Neural crest cell (in vitro differentiated cells): ENCODE measurements at places on chromosomes 11 and 22. TPM values are rescaled to one million over a fixed set of nuclear protein-coding genes. Genes with fewer than 3 reads are reported as not detected.

Gene POLR3H
- 54.0 and 55.5 TPM in 2 replicates for total RNA-seq

DNA sequence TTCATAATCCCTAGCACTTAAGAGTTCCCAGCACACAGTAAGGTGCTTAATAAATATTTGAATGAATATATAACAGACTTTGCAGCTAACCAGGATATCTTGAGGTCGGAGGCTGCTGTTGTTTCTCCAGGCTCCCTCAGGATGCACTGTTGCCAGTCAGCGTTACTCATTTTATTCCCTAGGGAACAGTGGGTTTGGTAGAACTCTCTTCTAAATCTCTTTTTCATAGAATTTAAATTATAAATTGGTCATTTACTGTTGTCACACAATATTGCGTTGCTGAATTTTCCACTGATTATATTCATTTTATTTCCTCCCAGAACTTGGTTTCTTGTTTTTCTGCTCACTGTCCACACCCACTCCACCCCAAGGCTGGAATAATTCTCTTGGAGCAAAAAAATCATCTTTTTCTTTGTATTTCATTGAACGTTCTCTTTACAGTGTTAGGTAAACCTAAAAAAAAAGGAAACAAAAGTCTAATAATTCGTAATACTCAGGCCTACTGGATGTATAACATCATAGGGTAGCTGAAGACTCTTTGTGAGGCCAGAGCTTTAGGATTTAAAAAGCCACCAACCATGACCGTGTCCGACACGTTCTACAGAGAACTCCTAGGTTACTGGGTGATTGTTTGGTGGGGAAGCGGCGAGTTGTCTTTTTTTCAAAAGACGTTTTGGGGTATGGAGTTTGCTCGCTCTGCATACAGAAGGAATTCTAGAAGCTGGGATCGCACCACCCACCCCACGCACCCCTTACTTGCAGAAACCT lies 766 bp upstream of the CAPRIN1 start:
- H3K36me3 ChIP-seq = peaks cover 13% of the 10 kb centered on the region
- peak overlapping the region; percentile 88 for H3K4me3 ChIP-seq
- H3K4me1 ChIP-seq = peaks cover 31% of the 10 kb centered on the region
- no peaks in the 10 kb centered on the region for H3K27me3 ChIP-seq

GRCh38 chr11:82753921-82754320 lies 20.3 kb upstream of the FAM181B start:
- peaks cover 51% of the 10 kb centered on the region for H3K4me1 ChIP-seq
- H3K27me3 ChIP-seq = no peaks in the 10 kb centered on the region
- DNase-seq = no peak
- H3K36me3 ChIP-seq = no peaks in the 10 kb centered on the region
- no peak overlapping the region for H3K4me3 ChIP-seq
- H3K27ac ChIP-seq = no peak overlapping the region

Gene CBLIF
- not detected in 2 replicates for total RNA-seq

- no peak for DNase-seq
- H3K4me1 ChIP-seq = peaks cover 9% of the 10 kb centered on the region
- no peak overlapping the region for H3K27ac ChIP-seq
- H3K36me3 ChIP-seq = no peaks in the 10 kb centered on the region
- no peaks in the 10 kb centered on the region for H3K27me3 ChIP-seq
- H3K4me3 ChIP-seq = no peak overlapping the region
These were observed 12.5 kb upstream of the GRIK4 start for GRCh38 chr11:120499088-120499487.

- no peaks in the 10 kb centered on the region for H3K36me3 ChIP-seq
- no peaks in the 10 kb centered on the region for H3K27me3 ChIP-seq
- H3K4me1 ChIP-seq = peaks cover 24% of the 10 kb centered on the region
- no peak for DNase-seq
- no peak overlapping the region for H3K27ac ChIP-seq
- no peak overlapping the region for H3K4me3 ChIP-seq
These were observed 71.1 kb downstream of the LARGE2 start for GRCh38 chr11:45993531-45994001.

DNA sequence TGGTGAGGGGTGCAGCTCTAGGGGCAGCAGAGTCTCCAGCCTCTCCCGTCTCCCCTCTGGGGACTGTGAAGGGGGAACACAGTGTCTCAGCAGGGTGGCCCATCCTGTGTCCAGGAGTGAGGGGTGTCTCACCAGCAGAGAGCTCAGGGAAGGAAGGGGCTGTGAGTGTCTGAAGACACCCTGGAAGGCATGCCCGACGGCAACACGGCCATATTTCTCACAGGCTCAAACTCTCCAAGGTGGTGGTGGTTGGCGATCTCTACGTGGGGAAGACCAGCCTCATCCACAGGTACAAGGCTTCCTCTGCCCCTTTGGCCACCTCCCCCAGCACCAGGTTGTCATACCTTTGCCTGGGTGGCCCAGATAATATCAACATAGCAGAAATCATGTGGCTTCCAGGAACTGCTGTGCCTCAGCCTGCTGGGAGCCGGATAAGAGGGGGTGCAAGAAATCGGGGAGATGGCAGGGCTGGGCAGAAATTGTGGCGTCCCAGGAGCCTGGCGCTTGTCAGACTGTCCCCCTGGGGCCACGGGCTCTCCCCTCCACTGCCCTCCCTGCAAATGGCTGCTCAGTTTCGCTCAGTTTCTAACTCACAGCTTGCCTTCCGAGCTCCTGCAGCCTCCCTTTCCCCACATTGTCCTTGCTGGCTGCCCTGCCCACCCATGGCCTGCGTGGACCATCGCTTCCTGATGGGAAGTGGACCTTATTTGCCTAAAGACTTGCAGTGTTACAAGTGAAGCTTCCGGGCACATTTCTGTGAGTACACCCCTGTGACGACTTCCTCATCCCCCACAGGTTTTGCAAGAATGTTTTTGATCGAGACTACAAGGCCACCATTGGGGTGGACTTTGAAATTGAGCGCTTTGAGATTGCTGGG lies 7.2 kb downstream of the RAB36 start:
- no peak for DNase-seq
- H3K27me3 ChIP-seq = no peaks in the 10 kb centered on the region
- H3K36me3 ChIP-seq = peaks cover 2% of the 10 kb centered on the region
- no peak overlapping the region for H3K27ac ChIP-seq
- H3K4me3 ChIP-seq = no peak overlapping the region

GRCh38 chr11:821512-822371 lies 3.0 kb downstream of the PNPLA2 start:
- H3K4me3 ChIP-seq = peak overlapping the region; percentile 51
- H3K27ac ChIP-seq = no peak overlapping the region
- peaks cover 9% of the 10 kb centered on the region for H3K27me3 ChIP-seq
- no peaks in the 10 kb centered on the region for H3K36me3 ChIP-seq
- no peaks in the 10 kb centered on the region for H3K4me1 ChIP-seq

Gene CARNS1
- 0.07 and 0.12 TPM in 2 replicates for total RNA-seq

Gene RPL3
- total RNA-seq = 2,294 and 2,333 TPM in 2 replicates
